Testis (tissue), 5 donors: ENCODE measurements at places on chromosomes 2 and 18.

- H3K4me3 ChIP-seq, result no peak overlapping the region
- DNase-seq, result no peak
- no peaks in the 10 kb centered on the region for H3K36me3 ChIP-seq
- H3K27ac ChIP-seq, result no peak overlapping the region
- no peaks in the 10 kb centered on the region for H3K4me1 ChIP-seq
These were observed 17.1 kb downstream of the ANKRD44 start for GRCh38 chr2:197293252-197294007.

- H3K4me1 ChIP-seq, result peaks cover 10% of the 10 kb centered on the region
- no peak overlapping the region for H3K27ac ChIP-seq
These were observed 31.0 kb upstream of the MGAT4A start for GRCh38 chr2:98761909-98762308.

- peak overlapping the region; percentile 77 for H3K4me3 ChIP-seq
- H3K4me1 ChIP-seq, result peaks cover 37% of the 10 kb centered on the region
- no peaks in the 10 kb centered on the region for H3K36me3 ChIP-seq
- DNase-seq, result peak; percentile 65
- no peaks in the 10 kb centered on the region for H3K27me3 ChIP-seq
- peak overlapping the region; percentile 99 for H3K27ac ChIP-seq
These were observed 2.8 kb downstream of the FOSL2 start for GRCh38 chr2:28395334-28396061.

DNA sequence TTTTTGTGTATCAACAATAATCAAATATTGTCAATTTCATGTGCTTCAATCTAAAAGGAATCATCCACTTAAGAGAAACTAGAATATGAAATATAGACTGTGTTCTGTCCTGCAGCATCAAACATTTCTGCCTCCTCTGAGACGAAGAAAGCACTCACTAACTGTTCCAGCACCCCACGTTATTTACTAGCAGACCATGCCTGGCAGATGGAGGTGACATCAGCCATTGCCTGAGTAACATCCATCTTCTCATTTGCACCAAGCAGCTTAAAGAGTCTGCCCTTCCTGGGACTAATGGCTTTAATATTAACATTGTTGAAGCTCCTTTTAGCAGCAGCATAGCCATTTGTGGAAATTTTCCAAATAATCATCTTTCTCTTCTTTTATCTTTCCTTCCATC is 25.7 kb downstream of the SGPP2 start:
- no peaks in the 10 kb centered on the region for H3K36me3 ChIP-seq
- no peak overlapping the region for H3K4me3 ChIP-seq
- no peak overlapping the region for H3K27ac ChIP-seq
- DNase-seq, result no peak

DNA sequence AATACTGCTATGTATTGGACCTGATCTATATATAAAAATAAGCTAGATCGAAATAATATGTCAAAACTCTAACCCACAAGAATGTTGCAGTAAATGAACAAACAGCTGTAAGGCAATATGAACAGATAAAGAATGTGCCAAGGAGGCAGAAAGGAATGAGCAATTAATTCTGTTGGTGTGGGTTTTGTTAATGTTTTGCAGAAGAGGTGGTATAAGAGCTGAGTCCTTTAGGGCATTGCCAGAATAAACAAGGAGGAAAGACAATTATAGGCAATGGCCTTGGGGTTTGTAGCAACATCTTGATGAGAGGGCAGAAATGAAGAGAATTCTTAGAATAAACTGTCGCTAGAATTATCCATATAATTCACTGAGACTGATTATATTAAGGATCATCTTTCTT is 240.9 kb upstream of the GULP1 start:
- H3K4me1 ChIP-seq, result no peaks in the 10 kb centered on the region
- no peak for DNase-seq
- no peaks in the 10 kb centered on the region for H3K27me3 ChIP-seq

GRCh38 chr18:56889621-56890020 is 238.5 kb downstream of the WDR7 start:
- H3K27ac ChIP-seq, result no peak overlapping the region
- no peaks in the 10 kb centered on the region for H3K27me3 ChIP-seq
- no peak for DNase-seq
- no peaks in the 10 kb centered on the region for H3K36me3 ChIP-seq
- no peaks in the 10 kb centered on the region for H3K4me1 ChIP-seq
- no peak overlapping the region for H3K4me3 ChIP-seq

DNA sequence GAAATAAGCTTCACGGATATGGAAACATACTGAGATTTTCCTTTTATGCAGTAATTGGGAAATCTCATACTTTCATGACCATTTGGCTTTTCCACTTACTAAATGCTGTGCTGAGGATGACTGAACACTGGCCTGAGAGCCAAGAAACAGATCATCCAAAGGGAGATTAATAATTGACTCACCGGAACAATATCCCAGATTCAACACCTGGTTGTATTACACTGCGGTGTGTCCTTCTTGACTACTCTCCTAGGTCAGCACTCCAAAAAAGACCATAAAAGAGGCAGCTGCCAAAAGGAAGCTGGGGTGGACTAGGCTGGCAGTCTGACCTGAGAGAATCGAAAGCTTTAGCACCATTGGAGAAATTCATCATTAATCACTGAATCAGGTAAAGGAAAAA is 469.1 kb downstream of the CBLN2 start:
- no peaks in the 10 kb centered on the region for H3K36me3 ChIP-seq
- H3K4me3 ChIP-seq, result no peak overlapping the region
- no peaks in the 10 kb centered on the region for H3K27me3 ChIP-seq
- DNase-seq, result no peak
- no peak overlapping the region for H3K27ac ChIP-seq
- no peaks in the 10 kb centered on the region for H3K4me1 ChIP-seq

- no peak for DNase-seq
- H3K27me3 ChIP-seq, result no peaks in the 10 kb centered on the region
- no peak overlapping the region for H3K27ac ChIP-seq
- no peak overlapping the region for H3K4me3 ChIP-seq
- H3K36me3 ChIP-seq, result no peaks in the 10 kb centered on the region
These were observed 427.8 kb upstream of the SOX11 start for GRCh38 chr2:5264361-5264760.

DNA sequence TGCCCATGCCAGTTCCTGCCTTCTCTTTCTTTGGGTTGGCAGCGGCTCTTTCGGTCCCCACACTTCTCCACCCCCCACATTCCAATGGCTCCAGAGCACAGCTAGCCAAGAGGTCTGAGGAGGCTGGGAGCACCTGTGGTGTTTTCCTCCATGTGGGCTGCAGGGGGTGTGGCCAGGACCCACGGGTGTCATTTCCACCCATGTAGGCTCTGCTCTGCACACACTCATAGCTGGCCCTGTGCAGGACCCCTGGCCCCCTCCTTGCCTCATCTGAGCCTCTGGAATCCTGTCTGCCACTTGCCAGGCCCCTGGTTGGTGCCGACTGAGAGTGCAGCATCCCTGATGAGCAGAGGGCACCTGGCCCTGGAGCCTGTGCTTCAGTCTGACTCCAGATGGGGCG is 46.3 kb downstream of the DYSF start:
- H3K27me3 ChIP-seq, result no peaks in the 10 kb centered on the region
- no peak for DNase-seq
- H3K36me3 ChIP-seq, result no peaks in the 10 kb centered on the region

DNA sequence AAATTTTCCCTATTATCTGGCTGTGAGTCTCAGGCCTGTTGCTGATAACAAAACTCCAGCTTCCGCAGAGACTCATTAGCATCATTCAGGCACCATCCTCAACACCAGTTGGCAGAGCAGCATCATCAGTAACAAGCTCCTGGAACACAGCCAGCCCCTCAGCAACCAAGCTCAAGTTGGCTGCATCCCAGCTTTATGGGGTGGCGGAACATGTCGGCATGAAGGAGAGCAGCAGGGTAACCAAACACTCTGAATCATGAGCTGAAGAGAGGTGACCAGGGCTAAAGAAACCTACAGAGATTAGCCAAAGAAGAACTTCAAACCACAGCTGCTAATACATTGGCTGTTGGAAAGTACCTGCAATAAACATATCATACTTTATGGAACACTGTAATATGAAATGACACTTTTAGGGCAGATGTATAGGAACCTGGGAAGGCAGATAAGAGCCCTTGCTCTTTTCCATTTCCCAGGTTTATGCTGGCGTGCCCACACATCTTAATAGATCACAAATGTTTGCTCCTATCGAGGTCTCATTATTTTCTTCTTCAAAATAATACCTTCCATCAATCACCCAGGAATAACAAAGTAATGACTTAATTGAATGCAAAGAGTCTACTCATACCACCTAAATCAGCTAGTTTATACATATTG is 63.8 kb downstream of the PDE11A start:
- H3K27me3 ChIP-seq, result no peaks in the 10 kb centered on the region
- no peak overlapping the region for H3K27ac ChIP-seq
- peak; percentile 16 for DNase-seq

- no peaks in the 10 kb centered on the region for H3K4me1 ChIP-seq
- no peak overlapping the region for H3K27ac ChIP-seq
- H3K36me3 ChIP-seq, result no peaks in the 10 kb centered on the region
These were observed 23.8 kb downstream of the SOWAHC start for GRCh38 chr2:109637749-109638570.

GRCh38 chr2:112314856-112315255 is 39.5 kb downstream of the ZC3H6 start:
- H3K27ac ChIP-seq, result no peak overlapping the region
- no peak overlapping the region for H3K4me3 ChIP-seq
- no peaks in the 10 kb centered on the region for H3K36me3 ChIP-seq
- no peak for DNase-seq
- no peaks in the 10 kb centered on the region for H3K4me1 ChIP-seq

- no peaks in the 10 kb centered on the region for H3K36me3 ChIP-seq
- no peaks in the 10 kb centered on the region for H3K27me3 ChIP-seq
- DNase-seq, result no peak
- no peak overlapping the region for H3K27ac ChIP-seq
- H3K4me1 ChIP-seq, result no peaks in the 10 kb centered on the region
These were observed 475.7 kb upstream of the PKDCC start for GRCh38 chr2:41572154-41572553.

DNA sequence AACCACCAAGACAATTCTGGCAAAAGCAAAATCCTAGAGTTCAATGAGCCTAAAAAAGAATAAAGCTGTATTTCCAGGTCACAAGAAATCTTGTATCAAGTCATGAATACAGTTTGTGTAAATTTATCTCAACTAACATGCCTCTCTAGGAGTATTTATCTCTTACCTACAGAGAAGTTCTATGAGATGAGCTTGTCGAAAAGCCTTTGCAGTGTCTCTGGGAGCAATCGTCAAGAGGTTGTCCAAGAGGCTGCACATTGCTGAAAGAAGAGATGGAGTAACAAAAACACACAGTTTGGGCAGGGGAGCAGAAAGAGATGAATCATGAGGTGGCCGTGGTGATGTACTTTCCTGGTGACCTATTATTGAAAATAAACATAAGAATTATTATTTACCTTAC is 112.0 kb upstream of the CD226 start:
- no peaks in the 10 kb centered on the region for H3K27me3 ChIP-seq
- no peak overlapping the region for H3K27ac ChIP-seq
- no peak for DNase-seq
- no peak overlapping the region for H3K4me3 ChIP-seq
- no peaks in the 10 kb centered on the region for H3K36me3 ChIP-seq

GRCh38 chr18:12520442-12520992 is 112.8 kb downstream of the PRELID3A start:
- no peak for DNase-seq
- no peak overlapping the region for H3K27ac ChIP-seq
- no peaks in the 10 kb centered on the region for H3K36me3 ChIP-seq
- H3K27me3 ChIP-seq, result no peaks in the 10 kb centered on the region
- H3K4me1 ChIP-seq, result no peaks in the 10 kb centered on the region

DNA sequence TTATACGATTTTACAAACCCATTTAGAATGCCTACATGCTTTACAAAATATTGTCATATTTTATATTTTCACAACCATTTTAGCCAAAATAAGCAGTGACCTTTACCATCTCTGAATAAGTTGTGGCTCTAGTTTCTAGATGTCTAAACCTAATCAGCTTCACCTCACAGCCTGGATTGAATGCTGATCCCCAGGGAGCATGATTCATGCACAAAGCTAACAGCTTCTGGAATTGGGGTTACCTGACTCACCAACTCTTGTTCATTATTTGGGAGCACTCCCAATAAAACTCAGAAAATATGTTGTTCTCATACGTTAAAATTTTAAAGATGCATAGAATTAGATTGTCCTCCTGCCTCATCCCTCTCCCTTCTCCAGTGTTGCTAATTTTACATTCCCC is 611.7 kb upstream of the NETO1 start:
- H3K27me3 ChIP-seq, result no peaks in the 10 kb centered on the region
- H3K4me1 ChIP-seq, result no peaks in the 10 kb centered on the region
- H3K4me3 ChIP-seq, result no peak overlapping the region
- no peaks in the 10 kb centered on the region for H3K36me3 ChIP-seq
- no peak overlapping the region for H3K27ac ChIP-seq

DNA sequence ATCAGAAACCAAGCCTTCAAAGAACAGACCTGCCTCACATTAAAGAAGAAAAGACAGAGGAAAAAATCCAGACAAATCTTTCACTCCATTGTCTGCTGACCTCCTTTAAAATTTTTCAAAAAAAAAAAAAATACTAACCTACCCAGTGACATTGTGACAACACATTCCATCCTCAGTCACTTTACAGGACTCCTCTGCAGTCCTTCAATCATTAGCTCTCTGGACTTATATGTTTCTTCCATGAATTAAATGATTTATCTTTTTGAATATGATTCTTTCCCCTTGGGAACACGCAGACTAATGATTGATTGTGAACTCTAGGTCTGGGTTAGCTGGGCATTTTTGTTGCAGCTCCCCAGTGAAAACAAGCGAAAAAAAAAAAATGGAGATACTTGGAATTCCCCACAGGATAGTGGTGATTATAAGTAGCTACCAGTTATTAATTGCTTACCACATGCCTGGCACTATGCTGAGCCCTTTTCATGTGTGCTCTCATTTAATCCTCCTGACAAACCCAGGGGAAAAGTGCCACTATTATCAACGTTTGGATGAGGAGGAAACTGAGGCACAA is 261.3 kb upstream of the NCKAP5 start:
- H3K27ac ChIP-seq, result no peak overlapping the region
- DNase-seq, result no peak
- H3K4me1 ChIP-seq, result no peaks in the 10 kb centered on the region
- no peak overlapping the region for H3K4me3 ChIP-seq
- H3K27me3 ChIP-seq, result no peaks in the 10 kb centered on the region

GRCh38 chr2:27320958-27321543 is 1.8 kb downstream of the MPV17 start:
- H3K4me3 ChIP-seq, result no peak overlapping the region
- H3K4me1 ChIP-seq, result peaks cover 16% of the 10 kb centered on the region
- no peak overlapping the region for H3K27ac ChIP-seq
- peak; percentile 67 for DNase-seq

- no peak overlapping the region for H3K4me3 ChIP-seq
- DNase-seq, result no peak
- no peaks in the 10 kb centered on the region for H3K4me1 ChIP-seq
- no peaks in the 10 kb centered on the region for H3K27me3 ChIP-seq
These were observed 622.7 kb downstream of the TDRD15 start for GRCh38 chr2:21746499-21746898.

DNA sequence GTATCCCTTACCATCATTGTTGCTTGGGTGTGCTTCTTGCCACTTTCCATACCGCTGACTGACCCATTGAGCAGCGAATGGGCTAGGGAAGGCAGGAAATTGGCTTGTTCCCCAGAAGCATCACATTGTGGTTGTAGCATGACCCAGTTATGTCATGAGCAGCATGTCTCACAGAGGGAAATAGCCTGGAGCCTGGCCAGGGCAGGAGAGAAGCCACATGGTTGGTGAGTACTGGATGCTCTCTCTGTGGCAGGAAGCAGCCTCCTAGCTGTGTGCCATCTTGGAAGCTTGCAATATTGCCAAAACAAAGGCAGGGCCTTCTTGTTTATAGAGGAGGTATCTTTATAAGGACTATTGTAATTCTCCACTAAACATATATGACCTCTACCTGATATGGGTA is 482.6 kb downstream of the PIK3C3 start:
- no peaks in the 10 kb centered on the region for H3K4me1 ChIP-seq
- no peaks in the 10 kb centered on the region for H3K36me3 ChIP-seq
- no peaks in the 10 kb centered on the region for H3K27me3 ChIP-seq
- no peak overlapping the region for H3K27ac ChIP-seq
- H3K4me3 ChIP-seq, result no peak overlapping the region
